ENCODE measurements at places on chromosomes 2 and 18.

- no peak for DNase-seq
These were observed 61.4 kb downstream of the RPL31 start for GRCh38 chr2:101063352-101064124.

- DNase-seq: no peak
These were observed 306.9 kb downstream of the BCL11A start for GRCh38 chr2:60246583-60246982.

DNA sequence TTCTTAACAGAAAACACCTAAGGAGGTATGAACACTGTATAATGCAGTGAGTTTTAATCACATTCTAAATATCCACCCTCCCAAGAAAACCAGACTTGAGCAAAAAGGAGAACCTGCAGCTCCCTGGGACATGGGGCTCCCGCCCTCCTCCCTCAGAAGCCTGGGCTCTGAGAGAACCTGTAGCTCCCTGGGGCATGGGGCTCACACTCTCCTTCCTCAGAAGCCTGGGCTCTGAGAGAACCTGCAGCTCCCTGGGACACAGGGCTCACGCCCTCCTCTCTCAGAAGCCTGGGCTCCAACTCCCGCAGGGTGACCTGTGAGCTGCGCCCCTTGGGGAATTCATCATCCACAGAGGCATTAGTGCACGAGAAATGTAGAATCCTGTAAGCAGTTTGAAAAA, 222.9 kb downstream of the SNTG2 start:
- DNase-seq: no peak

GRCh38 chr2:15929861-15930260, 10.5 kb upstream of the MYCN start:
- no peak for DNase-seq

GRCh38 chr2:168632709-168633121, 169.7 kb upstream of the NOSTRIN start:
- no peak for DNase-seq

DNA sequence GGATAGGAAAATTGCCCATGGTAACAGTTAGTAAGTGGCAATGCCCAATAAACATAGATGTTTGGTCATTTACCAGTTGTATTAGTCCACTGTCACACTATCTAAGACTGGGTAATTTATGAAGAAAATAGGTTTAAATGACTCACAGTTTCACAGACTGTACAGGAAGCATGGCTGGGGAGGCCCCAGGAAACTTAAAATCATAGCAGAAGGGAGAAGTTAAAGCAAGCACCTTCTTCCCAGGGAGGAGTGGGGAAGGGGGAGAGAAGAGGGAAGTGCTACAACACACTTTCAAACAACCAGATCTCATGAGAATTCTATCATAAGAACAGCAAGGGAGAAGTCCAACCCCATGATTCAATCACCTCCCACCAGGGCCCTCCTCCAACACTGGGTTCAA, 23.4 kb downstream of the NR4A2 start:
- DNase-seq: no peak

DNA sequence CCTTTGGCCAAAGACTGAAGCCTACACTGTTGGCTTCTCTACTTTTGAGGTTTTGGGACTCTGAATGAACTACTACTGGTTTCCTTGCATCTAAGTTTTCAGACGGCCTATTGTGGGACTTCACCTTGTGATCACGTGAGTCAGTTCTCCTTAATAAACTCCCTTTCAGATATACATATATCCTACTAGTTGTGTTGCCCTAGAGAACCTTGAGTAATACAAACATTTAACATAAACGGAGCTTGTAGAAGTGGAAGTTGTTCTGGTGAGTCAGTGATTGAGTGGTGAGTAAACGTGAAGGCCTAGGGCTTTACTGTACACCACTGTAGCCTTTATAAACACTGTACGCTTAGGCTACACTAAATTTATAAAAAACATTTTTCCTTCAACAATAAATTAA, 107.2 kb upstream of the CDH2 start:
- no peak for DNase-seq

GRCh38 chr2:100632037-100632436, 69.2 kb downstream of the PDCL3 start:
- DNase-seq: no peak

Measured in activated T-helper 1 cell treated with anti-CD3 and anti-CD28 coated beads, Interleukin-2, amount 50 U/mL, for 16 hours (primary cell).